ENCODE measurements at places on chromosomes 6 and 20.

DNA sequence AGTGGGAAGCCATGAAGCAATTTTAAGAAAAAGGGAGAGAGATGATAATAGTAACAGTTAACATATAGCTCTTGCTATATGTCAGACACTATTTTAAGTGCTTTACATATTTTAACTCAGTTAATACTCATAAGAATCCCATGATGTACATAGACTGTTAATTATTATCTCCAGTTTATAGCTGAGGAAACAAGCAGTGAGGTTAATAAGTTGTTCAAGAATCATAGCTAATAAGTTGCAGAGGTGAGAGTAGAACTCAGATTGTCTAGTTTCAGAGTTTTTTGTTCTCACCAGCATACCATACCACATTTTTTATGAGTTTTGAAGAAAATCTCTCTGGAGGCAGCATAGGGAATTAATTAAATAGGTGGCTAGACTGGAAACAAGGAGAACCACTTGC is 144.6 kb upstream of the MMS22L start:
- DNase-seq: no peak

- DNase-seq: no peak
These were observed 73.2 kb upstream of the CD2AP start for GRCh38 chr6:47404435-47404834.

GRCh38 chr6:79713701-79714322 is 82.7 kb downstream of the SH3BGRL2 start:
- no peak for DNase-seq

DNA sequence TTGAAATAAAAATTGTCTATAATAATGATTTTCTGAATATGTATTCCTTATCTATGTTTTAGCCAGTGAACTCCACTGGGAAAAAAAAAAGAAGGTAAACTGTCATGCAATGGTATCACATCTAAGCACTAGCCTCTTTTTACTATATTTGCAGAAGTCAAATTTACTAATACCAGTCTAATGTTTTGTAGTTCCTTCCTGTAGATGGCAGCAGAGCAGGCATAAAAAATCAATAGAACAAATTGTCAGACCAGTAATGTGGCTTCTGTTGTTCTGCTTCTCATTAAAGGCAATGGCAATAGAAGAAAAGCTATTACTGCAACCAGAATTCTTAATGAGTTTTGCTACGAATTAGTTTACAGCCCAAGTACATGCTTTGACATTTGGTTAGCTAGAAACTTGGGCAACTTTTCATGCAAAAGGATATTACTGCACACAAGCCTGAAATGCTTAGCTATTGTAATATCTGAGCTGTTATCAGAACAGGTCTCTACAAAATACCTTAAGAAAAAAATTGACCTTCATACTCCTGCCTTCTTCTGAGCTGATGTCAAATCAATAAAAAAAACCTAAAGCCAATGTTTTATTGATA is 476.9 kb downstream of the KHDRBS2 start:
- DNase-seq: no peak

GRCh38 chr6:150638765-150639164 is 39.1 kb downstream of the PLEKHG1 start:
- DNase-seq: no peak

DNA sequence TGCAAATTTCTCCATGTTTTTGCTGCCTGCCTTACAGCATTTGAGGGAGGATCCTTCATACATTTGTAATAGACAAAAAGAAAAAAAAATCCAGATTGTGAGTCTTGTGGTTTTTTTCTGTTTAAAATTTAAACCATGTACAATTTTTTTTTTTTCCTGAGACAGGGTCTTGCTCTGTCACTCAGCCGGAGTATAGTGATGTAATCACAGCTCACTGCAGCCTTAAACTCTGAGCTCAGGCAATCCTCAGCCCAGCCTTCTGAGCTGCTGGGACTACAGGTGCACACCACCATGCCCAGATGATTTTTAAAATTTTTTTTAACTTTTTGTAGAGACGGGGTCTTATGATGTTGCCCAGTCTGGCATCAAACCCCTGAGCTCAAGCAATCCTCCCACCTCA is 97.0 kb downstream of the GCLC start:
- DNase-seq: no peak

GRCh38 chr6:85360794-85361642 is 88.9 kb upstream of the NT5E start:
- DNase-seq: no peak

Data from stimulated activated CD4-positive, alpha-beta T cell treated with anti-CD3 and anti-CD28 coated beads, TNF-alpha, amount 100 ng/mL, for 4 hours (primary cell).